Hepatic stellate cell (primary cell): ENCODE measurements at places on chromosomes 4 and X.

DNA sequence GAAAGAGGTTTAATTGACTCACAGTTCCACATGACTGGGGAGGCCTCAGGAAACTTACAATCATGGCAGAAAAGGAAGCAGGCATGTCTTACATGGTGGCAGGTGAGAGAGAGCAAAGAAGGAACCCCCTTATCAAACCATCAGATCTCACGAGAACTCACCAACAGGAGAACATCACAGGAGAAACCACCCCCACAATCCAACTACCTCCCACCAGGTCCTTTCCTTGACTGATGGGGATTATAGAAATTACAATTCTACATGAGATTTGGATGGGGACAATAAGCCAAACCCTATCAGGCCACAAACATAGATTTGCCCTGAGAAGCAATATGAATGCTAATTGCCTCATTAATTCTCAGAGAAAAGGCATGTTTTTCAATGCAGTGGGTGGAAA lies 138.2 kb upstream of the RAPGEF2 start:
- DNase-seq = no peak

GRCh38 chr4:11471618-11472017 lies 42.9 kb upstream of the HS3ST1 start:
- DNase-seq = no peak

DNA sequence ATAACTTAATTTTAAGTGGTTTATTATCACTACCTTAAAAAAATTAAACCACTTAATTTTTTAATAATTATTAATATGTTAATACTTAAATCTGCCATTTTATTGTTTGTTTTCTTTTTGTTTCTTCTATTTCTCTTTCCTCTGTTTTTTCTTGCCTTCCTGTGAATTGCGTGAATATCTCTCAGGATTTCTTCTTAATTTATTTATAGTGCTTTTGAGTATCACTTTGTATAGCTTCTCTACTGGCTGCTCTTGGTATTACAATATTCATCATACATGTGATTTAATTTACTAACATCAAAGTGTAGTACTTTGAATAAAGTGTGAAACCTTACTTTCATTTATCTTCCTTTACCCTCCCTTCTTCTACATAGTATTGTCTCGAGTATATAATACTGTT lies 349.5 kb upstream of the CPXCR1 start:
- no peak for DNase-seq

DNA sequence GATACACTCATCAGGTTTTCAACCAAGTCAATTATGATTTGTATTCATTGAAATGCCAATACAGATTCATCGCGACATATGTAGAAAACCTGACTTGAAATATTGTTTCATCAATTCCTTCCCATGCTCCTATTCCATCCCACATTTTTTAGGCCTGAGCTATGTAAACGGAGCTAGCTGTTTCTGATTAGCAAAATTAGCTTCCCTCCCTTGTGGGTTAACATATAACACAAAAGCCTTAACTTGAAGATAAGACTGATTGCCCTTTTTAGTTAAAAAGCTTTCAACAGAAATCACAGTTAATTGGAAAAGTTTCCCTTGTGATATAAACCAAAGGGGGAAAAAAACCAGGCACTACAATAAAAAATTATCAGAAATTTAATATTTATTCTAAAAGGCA lies 32.8 kb upstream of the DCLK2 start:
- no peak for DNase-seq

GRCh38 chr4:184280591-184281071 lies 63.0 kb upstream of the ENPP6 start:
- no peak for DNase-seq
